ENCODE measurements at places on chromosomes 1 and 21.

DNA sequence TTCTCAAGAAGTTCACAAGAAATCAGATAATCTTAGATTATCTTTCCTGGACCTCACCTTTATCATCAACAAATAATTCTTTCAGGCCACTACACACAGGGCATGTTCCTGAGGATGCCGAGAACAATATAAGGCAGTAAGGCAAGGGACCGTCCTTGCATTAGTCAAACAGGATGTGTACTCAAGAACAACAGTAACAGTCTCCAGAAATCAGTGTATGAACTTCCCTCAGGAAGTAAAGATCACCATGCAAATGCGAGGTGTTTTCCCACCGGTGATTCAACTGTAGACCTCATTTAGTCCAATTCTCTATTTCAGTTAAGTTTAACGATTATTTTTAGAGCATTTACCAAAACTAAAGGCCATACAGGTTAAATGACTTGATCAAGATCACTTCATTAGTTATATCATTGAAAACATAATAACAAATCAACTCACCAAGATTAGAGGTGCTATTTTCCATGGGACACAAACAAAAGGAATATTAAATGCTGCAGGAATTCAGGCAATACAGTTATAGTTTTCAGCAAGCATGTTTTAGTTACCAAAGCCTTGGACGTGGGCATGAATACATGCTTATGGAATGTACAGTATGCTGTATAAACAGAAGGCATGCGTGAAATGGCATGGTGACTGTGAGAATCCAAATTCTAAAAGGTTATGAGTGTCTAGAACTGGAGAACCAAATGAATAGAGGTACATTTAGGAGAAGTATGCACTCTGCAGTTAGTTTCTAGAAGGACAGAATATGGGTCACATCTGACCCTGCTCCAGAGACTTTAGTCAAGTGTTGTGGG, 145.2 kb downstream of the TNR start:
- no peak for DNase-seq

DNA sequence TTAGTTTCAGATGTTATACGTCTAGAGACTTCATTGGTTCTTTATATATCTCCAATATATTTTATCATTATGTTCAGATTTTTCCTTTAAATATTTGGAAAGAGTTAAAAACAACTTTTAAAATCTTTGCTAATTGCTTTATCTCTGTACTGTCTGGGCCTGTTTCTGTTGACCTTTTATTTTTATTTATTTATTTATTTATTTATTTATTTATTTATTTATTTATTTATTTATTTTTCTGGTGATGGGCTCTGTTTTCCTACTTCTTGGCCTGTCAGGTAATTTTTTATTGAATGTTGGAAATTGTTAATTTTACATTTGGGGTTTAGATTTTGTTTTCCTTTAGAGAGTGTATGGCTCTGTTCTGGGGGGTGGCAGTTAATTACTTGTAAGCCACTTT, 279.7 kb upstream of the KAZN start:
- DNase-seq = no peak

GRCh38 chr1:158999316-159000069, 10.2 kb upstream of the IFI16 start:
- DNase-seq = no peak

DNA sequence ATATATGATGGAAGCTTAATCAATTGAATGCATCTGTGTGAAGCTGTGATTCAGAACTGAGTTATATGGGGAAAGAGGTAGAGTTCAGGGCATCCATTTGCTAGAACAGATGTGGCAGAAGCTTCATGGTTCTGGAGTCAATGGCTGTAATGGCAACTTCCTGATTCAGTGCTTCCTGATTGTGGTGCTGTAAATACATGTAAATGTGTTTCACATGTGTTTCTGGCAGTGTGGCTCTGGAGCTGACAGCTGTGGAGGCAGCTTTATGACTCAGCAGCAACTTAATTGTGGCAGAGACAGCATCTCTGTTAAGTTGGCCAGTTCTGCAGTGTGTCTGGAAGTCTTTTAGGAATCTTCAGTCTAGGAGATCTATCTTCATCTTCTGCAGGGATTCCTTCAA, 226.6 kb upstream of the ZRANB2 start:
- no peak for DNase-seq

DNA sequence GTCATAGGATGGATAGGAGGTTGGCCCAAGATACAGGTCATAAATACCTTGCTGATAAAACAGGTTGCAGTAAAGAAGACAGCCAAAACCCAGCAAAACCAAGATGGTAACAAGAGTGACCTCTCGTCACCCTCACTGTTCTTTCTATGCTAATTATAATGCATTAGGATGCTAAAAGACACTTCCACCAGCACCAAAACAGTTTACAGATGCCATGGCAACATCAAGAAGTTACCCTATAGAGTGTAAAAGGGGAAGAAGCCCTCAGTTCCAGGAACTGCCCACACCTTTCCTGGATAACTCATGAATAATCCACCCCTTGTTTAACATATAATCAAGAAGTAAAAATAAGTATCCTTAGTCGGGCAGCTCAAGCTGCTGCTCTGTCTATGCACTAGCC, 671.9 kb downstream of the PTPRC start:
- DNase-seq = no peak

GRCh38 chr1:43766086-43766784, 58.9 kb downstream of the ST3GAL3 start:
- no peak for DNase-seq

- DNase-seq = peak; percentile 55
Observed at GRCh38 chr1:147214842-147215539, 10.1 kb downstream of the FMO5 start.

GRCh38 chr1:152050886-152051675, 14.3 kb upstream of the S100A11 start:
- peak; percentile 20 for DNase-seq

DNA sequence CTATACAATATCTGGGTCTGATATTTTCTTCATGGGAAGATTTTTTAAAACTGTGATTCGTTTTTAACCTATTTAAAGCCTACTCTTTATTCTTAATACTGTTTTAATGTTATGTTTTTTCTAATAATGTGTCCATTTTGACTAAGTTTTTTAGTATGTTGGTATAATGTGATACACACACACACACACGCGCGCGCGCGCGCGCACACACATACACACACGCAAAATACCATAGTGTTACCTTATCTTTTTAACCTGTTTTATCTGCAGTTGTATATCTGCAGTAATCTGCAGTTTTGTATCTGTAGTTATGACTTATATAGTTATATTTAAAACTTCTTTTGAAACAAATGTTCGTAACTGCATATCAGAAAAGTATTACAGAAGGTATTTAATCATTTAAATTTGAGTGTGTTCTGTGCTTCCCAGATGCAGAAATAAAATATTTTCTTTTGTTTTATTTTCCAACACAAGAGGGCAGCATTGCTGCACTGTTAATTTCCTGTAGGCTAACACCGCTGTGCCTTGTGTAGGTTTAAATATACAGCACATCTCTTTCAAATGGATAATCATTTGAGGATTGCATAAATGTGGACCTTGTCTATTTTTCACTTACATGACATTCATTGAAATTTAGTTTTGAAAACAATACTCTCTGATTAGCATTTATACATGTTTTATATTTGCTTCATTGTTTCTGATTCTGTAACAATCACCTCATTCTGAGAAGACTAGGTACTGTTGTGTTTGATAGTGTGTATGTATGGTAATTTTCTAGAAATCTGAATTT, 166.1 kb downstream of the PDE4B start:
- DNase-seq = peak; percentile 55

DNA sequence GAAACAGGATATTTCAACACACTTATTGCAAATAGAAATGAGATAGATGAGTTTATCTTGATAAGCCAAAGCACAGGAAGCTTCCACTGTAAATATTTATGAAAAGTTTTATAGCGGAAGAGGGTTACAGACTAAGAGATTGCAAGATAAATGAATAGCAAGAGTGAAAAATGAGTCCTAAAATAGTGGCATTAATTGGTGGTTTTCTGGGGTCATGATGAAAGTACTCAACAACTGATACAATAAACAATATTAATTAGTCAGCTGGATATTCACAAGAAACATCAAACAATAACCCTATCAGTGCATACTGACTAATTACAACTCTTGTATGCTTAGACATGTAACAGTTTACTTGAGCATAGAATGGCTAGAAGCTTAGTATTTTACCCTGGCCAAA, 154.8 kb upstream of the CHODL start:
- DNase-seq = no peak

DNA sequence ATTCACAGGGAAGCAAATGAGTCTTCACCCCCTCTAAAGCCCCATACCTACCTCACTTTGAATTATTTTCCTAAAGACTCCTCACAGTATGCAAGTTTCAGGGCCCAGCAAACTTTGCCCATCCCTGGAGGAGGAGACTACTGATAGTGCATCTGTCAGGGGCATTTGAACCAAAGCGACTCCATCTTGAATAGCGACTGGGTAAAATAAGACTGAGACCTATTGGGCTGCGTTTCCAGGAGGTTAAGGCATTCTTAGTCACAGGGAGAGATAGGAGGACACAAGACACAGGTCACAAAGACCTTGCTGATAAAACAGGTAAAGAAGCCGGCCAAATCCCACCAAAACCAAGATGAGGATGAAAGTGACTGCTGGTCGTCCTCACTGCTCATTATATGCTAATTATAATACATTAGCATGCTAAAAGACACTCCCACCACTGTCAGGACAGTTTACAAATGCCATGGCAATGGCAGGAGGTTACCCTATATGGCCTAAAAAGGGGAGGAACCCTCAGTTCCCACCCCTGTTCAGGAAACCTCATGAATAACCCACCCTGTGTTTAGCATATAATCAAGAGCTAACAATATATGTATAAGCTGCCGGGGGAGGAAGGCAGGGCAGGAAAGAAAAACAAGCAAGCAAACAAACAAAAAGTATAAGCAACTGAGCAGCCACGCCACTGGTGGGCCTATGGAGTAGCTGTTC, 3.3 kb upstream of the PKNOX1 start:
- no peak for DNase-seq

DNA sequence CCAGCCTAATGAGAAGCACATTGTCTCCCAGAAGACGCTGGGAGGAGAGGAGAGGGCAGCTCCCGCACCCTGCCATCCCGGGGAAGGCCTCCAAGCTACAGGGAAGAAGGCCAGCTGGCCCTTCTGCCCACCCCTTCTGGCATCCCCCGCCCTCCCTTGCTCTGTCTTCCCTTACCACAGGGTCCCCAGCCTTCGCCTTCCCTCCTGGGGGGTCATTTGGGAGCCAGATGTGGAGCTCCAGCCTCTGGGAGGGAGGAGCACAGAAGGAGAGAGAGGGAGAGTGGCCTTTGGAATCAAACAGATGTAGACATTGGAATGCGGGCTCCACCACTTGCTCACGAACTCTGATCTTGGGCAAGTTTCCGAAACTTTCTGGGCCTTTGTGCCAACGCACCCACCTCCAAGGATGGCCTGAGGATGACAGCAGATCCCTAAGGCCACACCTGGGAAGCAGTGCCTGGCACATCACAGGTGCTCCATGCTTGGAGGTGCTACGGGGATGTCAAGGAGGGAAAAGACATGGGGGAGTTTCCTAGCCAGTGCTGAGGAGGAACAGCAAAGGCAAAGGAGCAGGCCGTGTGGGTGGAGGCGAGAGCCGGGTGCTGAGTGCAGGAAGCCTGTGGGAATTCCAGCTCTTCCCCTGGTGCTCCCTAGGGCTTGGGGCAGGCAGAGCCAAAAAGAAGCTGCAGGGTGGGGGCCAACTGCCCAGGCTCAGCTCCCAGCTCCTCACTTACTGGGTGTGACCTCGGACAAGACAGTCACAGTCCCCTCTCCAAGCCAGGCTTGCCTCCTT, 23.1 kb upstream of the RSPO1 start:
- no peak for DNase-seq

- DNase-seq = no peak
Observed at GRCh38 chr21:42581336-42581992, 67.8 kb downstream of the SLC37A1 start.

DNA sequence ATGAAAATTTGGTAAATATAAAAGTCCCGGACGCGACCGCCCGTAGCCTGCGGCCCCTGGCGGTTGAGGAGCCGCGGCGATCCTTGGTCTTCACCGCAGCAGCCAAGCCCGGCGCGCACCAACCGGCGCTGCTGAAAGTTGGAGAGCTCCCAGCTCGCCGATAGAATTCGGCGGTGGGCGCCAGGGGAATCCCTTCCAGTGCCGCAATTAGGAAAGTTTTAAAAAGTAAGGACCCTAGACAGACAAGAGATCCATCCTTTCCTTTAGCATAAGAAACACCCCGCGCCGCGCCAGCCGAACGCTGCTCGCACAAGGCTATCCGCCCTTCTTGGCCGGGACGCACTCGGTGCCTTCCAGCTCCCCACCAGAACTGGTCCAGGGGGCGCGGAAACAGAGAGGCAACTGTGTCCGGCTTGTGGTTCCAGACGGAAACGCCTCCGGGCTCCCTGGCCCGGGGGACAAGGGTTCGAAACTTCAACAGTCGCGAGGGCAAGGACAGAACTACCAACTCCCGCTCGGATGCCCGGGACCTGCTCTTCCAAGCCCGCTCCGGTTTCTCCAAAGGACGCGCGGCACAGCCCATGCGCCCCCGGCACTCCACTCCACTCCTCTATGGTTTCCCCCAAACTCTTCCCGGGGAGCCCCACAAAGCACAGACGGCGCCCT, 1.7 kb downstream of the FAM78B start:
- DNase-seq = peak; percentile 28

GRCh38 chr1:117740496-117740895, 134.6 kb downstream of the TENT5C start:
- DNase-seq = no peak

DNA sequence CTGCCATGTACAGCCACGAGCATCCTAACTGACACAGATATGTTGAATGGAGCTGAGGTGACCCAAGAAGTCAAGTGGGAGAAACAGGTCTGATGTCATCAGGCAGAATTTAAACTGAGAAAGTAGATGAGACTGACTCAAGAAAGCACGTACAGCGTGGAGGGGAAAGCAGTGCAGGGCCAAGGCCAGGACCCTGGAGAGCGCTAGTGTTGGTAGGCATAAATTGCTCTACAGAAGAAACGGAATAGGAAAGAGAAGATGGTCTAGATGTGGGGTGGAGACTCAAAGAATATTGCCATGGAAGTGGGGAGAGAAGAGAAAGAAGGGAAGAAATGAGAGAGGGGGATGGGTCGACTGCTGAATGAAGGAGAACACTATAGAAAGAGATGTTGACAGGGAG, 45.3 kb upstream of the GJB5 start:
- DNase-seq = no peak
